ENCODE measurements at places on chromosomes 3 and 15.
A peak's percentile ranks its signal among the peaks of the same experiment; 100 is the strongest.

- DNase-seq, result no peak
These were observed 111.7 kb upstream of the CCDC54 start for GRCh38 chr3:107265526-107265925.

DNA sequence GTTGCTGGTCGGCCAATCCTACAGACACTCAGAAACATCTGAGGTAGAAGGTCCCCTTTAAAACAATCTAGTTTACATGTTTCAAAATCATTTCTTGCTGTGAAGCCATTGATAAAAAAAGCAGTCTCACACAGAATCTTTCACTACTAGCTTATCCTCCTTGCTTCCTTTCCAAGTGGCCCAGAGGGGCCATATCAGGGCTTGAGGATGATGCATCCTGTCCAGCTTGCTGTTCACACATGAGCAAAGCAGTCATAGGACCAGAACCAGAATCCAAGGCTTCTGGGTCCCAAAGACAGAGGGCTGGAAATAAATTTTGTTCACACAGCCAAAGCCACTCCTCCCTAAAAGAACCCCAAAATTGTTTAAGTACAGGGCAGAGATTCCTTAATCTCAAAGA is 9.2 kb upstream of the LYZL4 start:
- DNase-seq, result no peak

DNA sequence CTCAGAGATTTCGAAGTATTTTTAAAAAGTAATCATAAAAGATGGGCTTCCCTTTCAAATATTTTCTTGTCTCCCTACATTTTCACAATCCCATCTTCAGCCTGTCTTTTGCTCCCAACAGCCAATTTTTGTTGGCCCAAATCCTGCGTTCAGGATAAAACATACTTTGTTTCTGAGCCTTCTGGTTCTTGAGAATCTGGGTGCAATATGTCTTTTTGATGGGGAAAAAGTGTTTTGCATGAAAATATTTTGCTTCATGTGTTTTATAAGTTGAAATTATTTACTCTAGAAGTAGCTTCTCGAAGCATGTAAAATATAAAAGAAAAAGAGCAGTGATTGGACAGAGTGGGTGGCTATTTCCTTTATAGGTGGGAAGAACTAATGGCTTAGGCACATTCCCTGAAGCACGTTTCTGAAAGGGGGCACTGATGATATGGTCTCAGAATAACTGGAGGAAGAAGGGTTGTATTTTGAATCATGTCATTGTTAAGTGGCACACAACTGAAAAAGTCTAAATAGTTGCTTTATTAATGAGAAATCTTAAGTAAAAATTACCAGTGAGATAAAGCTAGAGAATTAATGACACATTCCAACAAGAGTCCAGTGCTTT is 3.9 kb downstream of the UNC13C start:
- no peak for DNase-seq

DNA sequence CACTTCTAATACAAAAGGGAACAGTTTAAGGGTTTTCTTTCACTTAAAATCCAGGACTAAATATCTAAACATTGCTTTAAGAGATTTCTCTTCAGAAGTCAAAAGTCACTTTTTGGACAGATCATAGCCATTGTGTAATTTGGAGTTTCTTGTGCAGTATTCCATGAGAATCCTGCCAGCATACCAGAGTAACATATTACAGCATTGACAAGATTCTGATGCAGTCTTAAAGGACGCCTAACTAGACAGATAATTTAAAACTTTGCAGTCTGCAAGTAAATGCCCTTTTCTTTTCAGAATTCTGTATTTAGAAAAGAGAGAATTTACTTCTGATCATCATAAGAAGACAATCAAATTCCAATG is 17.5 kb upstream of the IGSF10 start:
- DNase-seq, result no peak

DNA sequence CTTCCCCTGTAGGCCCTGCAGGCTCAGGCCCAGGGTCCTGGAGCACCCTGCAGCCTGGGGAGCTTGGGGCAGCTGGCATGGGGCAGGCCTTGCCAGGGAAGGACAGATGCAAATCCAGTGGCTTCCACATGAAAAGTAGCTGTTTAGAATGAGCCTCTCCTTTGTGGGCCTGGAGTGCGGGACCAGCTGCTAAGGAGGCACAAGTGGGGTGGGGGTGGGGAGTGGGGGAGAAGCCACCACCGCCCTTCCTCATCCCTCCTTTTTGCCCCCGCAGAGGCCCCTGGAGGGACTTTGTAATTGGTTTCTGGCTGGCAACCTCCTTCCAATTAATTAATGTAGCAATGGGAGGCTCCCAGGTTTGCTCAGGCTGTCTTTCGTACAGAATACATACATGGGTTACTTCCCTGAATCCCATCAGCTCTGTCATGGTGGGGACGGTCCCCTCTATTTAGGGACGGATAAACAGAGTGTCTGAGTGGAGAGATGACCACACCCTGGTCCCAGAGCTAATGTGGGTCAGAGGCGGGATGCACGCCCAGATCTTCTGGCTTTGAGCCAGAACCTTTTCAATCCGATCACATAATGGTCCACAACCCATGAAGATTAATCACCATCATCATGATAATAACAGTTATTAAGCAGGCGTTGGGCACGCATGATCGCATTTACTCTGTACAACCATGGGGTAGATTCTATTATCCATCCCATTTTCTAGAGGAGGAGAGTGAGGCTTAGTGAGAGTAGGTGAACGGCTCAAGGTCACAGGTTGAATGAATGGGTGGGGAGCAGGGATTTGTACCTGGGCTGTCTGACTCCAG is 6.2 kb downstream of the CORO2B start:
- no peak for DNase-seq

DNA sequence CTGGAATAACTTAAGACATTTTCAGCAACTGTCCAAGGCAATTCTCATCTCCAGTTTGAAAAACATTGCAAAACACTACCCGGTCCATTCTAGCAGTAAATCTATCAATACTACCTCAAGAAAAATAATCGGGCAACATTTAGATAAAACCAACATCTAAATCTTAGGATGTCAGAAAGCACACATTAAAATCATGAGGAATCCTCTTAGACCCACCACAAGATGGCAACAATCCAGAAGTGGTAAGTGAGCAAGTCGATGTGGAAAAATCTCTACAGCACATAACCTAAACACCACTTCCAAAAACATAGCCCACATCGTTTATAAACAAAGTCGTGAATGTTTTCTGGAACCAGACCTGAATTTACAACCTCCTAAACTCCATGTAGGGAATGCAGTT is 5.7 kb downstream of the PLCH1 start:
- DNase-seq, result no peak

- no peak for DNase-seq
These were observed 198.3 kb downstream of the ERC2 start for GRCh38 chr3:56269755-56270535.

GRCh38 chr15:98853617-98854420 is 153.8 kb downstream of the PGPEP1L start:
- no peak for DNase-seq

- DNase-seq, result peak; percentile 69
These were observed 128.0 kb downstream of the ATP8B4 start for GRCh38 chr15:49990835-49991545.
